ENCODE measurements at places on chromosomes 3 and 15. TPM values are rescaled to one million over a fixed set of nuclear protein-coding genes. Genes with fewer than 3 reads are reported as not detected.

KCNAB1 gene
- 3.0 TPM for total RNA-seq

CCRL2 gene
- 1.1 TPM for total RNA-seq

ECE2 gene
- total RNA-seq = not detected

DNA sequence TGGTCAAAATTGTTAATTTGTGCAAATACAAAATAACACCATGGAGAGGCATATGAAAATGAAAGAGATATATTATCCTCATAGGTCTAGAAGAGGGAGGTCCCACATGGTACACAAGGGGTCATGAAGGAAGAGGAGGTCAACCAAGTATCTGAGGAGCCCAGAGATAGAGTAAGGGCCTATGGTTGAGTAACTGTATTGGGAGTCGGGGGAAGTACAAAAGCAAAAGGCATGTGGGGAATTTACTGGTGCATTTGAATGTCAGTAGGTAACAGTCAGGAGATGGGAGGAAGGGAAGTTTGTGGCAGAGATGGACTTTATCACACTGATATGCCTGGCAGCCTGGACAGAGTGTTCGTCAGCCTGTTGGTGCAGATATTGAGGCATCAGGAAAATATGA lies 1113.7 kb downstream of the OTOL1 start:
- DNase-seq = no peak

DNA sequence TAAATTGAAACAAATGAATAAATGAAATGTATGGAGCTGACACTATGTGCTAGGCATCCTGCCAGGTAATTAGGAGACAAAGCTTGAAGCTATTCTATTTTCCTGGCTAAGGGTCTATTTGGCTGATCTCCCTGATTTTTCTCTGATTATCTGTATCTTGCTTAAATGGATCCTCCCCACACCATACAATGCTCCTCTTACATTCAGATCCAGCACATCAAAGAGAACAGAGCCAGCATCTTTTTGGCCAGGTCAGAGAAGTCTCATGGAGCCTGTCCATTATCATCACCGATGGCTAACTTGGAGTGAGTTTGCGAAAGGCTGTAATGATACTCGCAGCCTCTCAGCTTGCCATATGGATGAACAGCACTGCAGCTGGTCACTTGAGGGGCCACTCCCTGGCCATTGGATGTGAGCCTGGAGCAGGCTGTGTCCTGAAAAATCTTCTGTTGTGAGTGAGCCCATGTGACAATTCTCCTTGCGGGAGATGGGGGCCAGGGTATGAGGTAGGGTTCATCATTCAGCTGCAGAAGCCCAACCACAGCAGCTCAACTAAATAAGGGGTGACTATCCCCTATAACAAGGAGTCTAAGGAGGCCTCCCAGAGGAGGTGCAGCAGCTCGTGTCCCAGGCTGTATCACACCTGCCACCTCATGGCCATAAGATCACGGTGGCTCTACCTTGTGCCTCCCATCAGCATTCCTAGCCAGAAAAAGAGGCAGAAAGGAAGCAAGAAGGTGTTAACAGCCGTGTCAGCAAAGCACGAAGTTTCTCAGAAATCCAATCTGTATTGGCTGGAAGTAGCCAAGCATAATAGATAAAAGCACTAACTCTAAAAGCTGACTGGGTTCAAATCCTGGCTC lies 69.3 kb upstream of the ST8SIA2 start:
- DNase-seq = no peak

GRCh38 chr3:149532489-149533180 lies 58.1 kb downstream of the TM4SF4 start:
- DNase-seq = no peak

- DNase-seq = no peak
Measured at GRCh38 chr3:64422192-64422591, 196.9 kb upstream of the PRICKLE2 start.

DNA sequence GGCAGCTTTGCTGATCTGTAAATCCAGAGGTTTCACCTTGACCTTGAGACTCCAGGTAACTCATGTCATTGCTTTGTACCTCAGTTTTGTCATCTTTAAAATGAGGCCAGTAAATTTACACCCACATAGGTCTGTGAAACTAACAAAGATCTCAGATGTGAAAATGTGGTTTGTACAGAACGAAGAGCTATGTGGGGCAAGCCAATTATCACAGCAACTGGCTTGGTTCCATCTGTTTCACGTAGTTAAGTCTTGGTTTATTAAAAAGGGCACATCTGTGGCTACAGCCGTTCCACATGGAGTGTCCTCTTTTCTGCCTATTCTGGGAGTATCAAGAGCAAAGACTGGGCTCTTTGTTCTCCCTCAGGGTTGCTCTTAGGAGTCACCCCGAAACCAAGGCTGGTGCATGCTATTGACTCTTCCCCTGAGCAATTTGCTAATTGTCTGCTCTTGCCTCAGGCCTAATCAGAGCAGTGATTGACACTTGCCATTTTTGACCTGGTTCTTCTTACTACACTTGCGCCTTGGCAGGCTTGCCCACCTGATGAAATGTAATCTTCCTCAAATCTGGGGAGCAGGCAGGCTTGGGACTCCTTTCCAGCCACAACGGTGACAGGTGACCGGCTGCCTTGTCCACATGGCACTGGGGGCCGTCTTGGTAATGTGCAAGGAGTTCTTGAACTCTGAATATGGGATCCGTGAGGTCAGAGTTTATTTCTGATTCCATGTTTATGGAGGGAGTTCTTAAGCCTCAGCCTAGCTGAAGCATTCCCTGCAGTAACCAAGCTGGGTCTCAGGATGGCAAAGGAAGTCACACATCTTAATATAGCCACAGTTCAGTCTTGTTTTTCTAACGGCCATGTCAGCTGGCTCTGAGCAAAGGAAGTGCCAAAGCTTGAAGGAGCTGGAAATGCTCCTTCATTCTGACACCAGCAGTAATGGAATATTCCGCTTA lies 40.1 kb downstream of the EAF1 start:
- DNase-seq = no peak

Data from Right ventricle myocardium superior (tissue), 1 donor.